Epithelial cell of prostate (primary cell): ENCODE measurements at places on chromosomes 1 and 21.

DNA sequence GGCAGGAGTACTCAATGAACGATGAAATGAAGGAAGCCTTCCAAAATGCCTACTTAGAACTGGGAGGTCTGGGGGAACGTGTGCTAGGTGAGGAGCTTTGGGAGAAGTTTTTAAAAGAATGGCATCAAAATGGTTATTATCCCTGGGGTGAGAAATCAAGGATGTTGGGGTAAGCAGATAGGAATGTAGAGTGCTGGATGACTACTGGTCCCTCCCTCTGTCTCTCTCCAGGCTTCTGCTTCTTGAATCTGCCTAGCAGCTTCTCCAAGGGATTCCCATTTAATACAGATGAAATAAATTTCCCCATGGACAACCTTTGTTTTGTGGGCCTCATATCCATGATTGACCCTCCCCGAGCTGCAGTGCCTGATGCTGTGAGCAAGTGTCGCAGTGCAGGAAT, 19.0 kb upstream of the CASQ1 start:
- no peak for DNase-seq

- no peak for DNase-seq
Measured at GRCh38 chr1:76820028-76820427, 47.3 kb upstream of the ST6GALNAC5 start.

GRCh38 chr1:247332623-247333361, 1.1 kb upstream of the ZNF496 start:
- DNase-seq = no peak

GRCh38 chr1:30321246-30321910, 402.0 kb downstream of the MATN1 start:
- DNase-seq = no peak

GRCh38 chr21:41847066-41847804, 31.9 kb downstream of the PRDM15 start:
- no peak for DNase-seq

GRCh38 chr1:184524248-184524647, 137.4 kb downstream of the C1orf21 start:
- DNase-seq = no peak

DNA sequence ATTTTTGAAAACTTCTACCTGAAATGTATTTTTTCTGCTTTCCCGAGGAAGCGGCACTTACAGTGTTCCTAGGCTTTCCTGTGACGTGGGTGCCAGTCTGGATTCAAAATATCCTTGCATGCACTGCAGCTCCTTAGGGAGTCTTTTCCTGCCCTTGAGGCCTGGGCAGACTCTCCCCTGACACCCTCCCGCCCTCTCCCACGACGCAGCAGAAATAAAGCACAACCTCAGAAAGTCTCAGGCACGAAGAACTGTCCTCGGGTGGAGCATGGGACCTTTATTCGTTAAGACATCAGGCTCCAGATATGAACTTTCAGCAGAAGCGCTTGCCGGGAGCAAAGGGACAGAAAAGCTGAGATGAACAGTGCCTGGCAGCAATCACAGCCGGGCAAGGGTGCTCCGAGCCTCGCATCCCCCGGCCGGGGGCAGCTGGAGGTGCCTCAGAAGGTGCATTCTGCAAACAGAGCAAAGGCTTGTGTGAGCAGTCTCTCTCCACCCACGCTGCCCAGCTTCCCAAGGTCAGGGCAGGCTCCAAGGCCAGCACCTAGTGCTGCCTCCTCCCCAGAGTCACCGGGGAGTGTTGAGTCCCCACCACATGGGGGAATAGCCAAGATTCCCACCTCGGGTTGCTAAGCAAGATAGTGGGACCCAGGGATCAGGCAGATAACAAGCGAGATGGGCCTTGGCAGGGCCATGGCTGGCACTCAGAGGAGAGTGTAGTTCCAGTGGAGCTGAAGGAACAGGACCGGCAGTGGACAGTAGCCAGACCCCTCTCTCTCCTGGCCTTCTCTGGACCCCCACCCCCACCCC, 3.2 kb downstream of the TFF3 start:
- no peak for DNase-seq

GRCh38 chr1:83998205-83998497, 781 bp downstream of the TTLL7 start:
- DNase-seq = no peak

DNA sequence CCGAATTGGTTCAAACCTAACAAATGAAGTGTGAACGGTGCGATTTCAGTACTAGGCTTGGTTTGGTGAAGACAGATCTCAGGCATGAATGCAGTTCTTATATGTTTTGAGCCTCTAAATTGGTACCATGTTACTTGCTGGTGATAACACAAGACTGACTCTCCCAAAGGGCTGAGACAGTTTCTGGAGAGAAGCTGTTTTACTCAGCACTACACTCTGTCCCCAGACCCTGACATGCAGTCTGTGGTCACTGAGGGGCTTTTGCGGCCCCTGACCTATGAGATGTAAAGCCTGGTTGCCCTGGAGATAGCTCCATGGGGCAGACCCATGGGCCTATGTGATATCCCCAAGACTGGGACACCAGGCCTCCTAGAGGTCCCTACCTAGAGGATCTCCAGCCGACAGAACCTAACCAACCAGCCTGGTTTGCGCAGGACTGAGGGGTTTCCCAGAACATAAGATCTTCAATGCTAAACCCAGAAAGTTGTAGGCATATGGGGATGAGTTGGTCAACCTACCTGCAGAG, 19.4 kb upstream of the FOXE3 start:
- DNase-seq = no peak

DNA sequence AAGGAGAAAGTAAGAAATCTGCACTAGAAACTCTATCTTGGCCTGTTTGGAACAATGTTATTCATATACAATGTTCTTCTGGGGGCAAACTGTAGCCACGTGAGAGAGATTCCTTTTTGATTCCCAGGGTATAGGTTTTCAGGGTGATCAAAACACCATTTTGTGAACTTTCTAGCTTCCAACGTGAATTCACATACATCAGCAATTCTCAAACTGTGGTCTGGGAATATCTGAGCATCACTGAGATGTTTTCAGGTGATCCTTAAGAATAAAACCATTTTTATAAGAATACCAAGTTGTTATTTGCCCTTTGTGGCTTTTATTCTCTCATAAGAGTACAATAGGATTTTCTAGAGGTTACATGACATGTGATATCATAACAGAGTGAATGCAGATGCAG, 66.9 kb upstream of the ATP1A1 start:
- no peak for DNase-seq

DNA sequence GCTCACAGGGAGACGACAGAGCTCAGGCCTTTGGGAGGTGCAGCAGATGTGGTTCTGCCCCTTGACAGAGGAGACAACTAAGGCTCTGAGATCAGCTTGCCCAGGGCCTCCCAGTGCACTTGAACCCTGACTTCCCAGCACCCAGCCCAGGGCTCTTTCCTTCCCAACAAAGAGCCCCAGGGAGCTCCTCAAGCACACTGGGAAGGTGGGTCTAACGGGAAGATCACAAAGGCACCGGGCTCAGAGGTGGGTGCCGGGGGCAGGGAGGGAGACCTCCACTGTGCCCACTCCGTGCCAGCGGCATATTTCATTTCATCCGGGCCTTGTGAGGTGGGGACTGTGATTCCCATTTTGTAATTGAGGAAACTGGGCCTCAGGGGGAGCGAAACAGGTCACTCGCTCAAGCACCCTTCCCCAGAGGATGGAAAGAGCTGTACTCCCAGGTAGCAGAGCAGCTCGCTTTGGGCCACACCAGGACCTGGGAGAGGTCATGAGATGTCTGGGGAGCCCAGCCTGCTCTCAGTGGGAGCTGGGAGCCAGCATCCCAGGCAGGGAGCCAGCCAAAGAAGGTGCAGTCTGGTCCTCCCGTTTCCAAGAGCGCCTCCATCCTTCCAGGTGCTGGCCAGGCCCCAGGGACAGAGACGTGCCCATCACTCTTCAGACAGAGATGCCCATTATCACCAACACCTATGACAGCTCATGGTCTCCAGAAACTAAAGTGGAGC, 82.3 kb downstream of the SYT2 start:
- DNase-seq = no peak

- no peak for DNase-seq
Measured at GRCh38 chr1:91173346-91173890, 151.6 kb upstream of the ZNF644 start.

DNA sequence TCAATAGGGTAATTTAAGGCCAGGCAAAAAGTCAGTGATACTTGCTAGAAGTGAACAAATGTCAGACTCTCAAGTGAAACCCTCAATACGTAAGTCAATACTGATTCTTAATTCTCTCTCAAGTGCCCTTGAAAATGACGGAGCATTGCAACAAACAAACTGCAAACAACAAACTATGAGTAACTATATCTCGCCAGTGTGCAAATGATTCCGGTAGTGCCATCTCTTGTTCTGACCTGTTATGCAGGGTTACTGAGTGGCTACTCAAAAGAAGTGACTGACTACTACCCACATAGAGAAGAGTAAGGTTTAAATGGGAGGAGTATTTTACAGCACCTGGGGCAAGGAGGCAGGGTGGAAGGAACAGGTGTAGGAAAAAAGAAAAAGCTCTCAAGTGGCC, 1.6 kb downstream of the SLC19A2 start:
- no peak for DNase-seq

DNA sequence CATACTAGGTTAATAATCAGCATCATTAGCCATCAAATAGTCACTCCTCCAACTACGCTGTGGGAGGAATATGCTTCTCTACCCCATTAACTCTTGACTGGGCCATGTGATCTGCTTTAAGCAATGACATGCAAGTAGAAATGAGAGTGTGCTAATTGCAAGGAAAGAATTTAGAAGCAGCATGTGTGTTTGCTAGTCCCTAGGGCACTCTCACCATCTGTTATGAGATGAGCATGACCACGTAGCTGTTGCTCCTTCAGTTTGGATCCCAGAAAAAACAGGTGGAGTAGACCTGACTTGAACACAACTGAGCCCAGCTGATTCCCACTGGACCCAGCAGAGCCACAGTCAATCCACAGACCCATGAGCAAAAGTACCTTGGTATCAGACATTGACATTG, 19.7 kb upstream of the RGS7 start:
- no peak for DNase-seq

GRCh38 chr1:41791667-41792484, 126.8 kb downstream of the HIVEP3 start:
- DNase-seq = no peak

DNA sequence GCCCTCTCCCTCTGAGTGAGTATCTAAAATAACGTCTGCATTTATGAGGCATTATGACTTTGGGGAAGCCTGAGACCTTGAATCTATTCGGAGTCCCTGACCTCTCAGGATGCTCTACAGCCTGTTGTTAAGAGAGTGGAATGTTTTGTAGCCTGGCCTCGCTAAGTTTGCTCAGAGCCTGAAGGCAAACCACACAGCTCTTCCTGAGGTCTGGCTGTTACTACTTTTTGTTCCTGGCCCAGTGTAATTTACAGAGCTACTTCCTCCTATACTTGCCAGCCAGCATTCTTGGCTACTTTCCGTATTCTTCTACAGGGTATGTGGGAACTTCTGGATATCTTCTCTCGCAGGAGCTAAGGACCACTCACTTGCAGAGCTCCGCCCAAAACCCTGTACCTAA, 3.6 kb upstream of the ZMYM4 start:
- DNase-seq = no peak

DNA sequence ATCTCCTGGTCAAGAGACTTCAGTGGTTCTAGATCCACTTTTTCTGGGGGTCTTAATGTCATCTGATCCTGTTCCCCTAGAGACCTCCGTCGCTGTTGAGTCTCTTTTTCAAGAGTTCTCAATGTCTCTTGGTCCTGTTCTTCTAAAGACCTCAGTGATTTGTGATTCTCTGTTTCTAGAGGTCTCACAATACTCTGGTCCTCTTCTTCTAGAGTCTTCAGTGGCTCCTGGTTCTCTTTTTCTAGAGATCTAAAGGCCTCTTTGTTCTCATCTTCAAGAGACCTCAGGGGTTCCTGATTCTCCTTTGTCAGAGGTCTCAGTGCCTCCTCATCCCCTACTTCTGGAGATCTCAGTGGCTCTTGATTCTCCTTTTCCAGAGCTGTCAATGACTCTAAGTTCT, 5.4 kb downstream of the NES start:
- DNase-seq = no peak

- DNase-seq = no peak
Measured at GRCh38 chr1:56322211-56322610, 257.2 kb downstream of the PLPP3 start.

DNA sequence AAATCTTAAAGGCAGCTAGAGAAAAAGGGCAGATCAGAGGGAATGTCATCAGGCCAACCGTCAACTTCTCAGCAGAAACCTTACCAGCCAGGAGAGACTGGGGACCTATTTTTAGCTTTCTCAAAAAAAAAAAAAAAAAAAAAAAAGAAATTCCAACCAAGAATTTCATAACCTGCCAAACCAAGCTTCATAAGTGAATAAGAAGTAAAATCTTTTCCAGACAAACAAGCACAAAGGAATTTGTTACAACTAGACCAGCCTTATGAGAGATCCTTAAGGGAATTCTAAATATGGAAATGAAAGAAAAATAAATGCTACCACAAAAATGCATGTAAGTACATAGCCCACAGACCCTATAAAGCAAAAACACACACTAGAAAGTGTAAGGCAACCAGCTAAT, 267.7 kb downstream of the AKT3 start:
- no peak for DNase-seq

DNA sequence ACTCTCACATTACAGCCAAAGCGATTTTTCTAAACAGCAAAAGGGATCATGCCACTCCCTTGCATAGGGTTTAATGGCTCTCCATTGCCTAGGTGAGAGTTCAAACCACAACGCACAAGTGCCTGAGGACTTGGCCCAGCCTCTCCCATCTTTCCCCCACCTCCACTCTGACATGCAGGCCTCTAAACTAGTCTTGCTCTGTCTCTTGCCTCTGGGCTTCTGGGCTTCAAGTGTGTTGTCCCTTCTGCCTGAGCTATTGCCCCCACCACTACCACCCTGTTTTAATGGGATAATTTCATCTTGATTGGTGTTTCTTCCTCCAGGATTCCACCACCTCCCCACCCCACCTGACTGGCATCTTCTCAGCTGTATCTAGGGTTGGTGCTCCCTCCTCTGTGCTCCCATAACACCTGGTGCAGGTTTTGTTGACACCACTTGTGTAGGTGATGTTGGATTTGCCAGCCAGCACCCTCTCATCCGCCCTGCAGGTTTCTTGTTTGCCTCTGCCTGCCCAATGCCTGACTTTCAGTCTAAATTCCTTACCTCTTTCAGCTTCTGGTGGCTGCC, 2.7 kb upstream of the ZBTB21 start:
- no peak for DNase-seq

- DNase-seq = no peak
Measured at GRCh38 chr1:87796471-87796901, 467.8 kb downstream of the LMO4 start.

- peak; percentile 99 for DNase-seq
Measured at GRCh38 chr1:181119093-181119989, 30.8 kb downstream of the IER5 start.

- DNase-seq = no peak
Measured at GRCh38 chr1:206982216-206982615, 12.0 kb upstream of the FCAMR start.

- no peak for DNase-seq
Measured at GRCh38 chr1:43452789-43453441, 816 bp downstream of the HYI start.

- no peak for DNase-seq
Measured at GRCh38 chr1:115246526-115246925, 91.5 kb downstream of the NGF start.
